ENCODE measurements at places on chromosomes 2 and 18. TPM values are rescaled to one million over a fixed set of nuclear protein-coding genes. Genes with fewer than 3 reads are reported as not detected.

- no peak overlapping the region for H3K4me3 ChIP-seq
- no peaks in the 10 kb centered on the region for H3K27me3 ChIP-seq
- no peaks in the 10 kb centered on the region for H3K4me1 ChIP-seq
- H3K27ac ChIP-seq: no peak overlapping the region
- no peaks in the 10 kb centered on the region for H3K36me3 ChIP-seq
Measured at GRCh38 chr2:133521146-133521745, 47.0 kb downstream of the NCKAP5 start.

GRCh38 chr2:169464882-169465281, 14.4 kb upstream of the BBS5 start:
- H3K4me1 ChIP-seq: no peaks in the 10 kb centered on the region
- H3K27ac ChIP-seq: no peak overlapping the region
- no peak for DNase-seq
- no peaks in the 10 kb centered on the region for H3K27me3 ChIP-seq

GRCh38 chr2:215156453-215156852, 18.0 kb upstream of the ABCA12 start:
- no peak overlapping the region for H3K27ac ChIP-seq
- H3K4me1 ChIP-seq: no peaks in the 10 kb centered on the region
- DNase-seq: no peak
- no peaks in the 10 kb centered on the region for H3K27me3 ChIP-seq

- H3K4me3 ChIP-seq: no peak overlapping the region
- no peaks in the 10 kb centered on the region for H3K36me3 ChIP-seq
- no peak overlapping the region for H3K27ac ChIP-seq
- no peaks in the 10 kb centered on the region for H3K4me1 ChIP-seq
- no peak for DNase-seq
Measured at GRCh38 chr18:4172196-4173100, 282.7 kb downstream of the DLGAP1 start.

GRCh38 chr2:162344617-162344950, 652 bp downstream of the GCA start:
- peaks cover 11% of the 10 kb centered on the region for H3K4me1 ChIP-seq
- H3K4me3 ChIP-seq: peak overlapping the region; percentile 43
- DNase-seq: no peak

- H3K27ac ChIP-seq: no peak overlapping the region
- no peak overlapping the region for H3K4me3 ChIP-seq
- H3K36me3 ChIP-seq: peaks cover 16% of the 10 kb centered on the region
- no peaks in the 10 kb centered on the region for H3K4me1 ChIP-seq
- no peaks in the 10 kb centered on the region for H3K27me3 ChIP-seq
Measured at GRCh38 chr2:74671479-74671878, 17.4 kb downstream of the SEMA4F start.

GRCh38 chr2:199471443-199472057, 13.8 kb upstream of the SATB2 start:
- no peak overlapping the region for H3K27ac ChIP-seq
- DNase-seq: peak; percentile 59
- no peaks in the 10 kb centered on the region for H3K36me3 ChIP-seq
- H3K4me1 ChIP-seq: peaks cover 33% of the 10 kb centered on the region

- H3K27ac ChIP-seq: no peak overlapping the region
- no peaks in the 10 kb centered on the region for H3K36me3 ChIP-seq
- H3K4me1 ChIP-seq: no peaks in the 10 kb centered on the region
- H3K27me3 ChIP-seq: no peaks in the 10 kb centered on the region
Measured at GRCh38 chr2:56224316-56224715, 40.5 kb downstream of the CCDC85A start.

DNA sequence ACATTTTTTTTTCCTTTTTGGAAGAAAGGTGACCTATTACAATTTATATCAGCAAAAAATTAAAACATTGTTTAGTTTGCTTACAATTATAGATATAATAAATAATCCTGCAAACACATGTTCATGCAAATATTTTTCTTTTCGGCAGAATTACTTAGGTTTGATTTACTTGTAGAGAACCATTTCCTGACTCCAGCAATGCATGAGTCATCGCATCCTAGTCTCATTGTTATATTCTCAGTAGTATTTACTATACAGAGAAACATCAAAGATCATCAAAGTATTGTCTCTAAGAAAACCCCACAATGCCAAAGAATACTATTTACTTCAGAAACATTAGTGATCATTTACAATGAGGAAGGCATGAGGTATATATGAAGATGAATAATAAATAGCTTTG, 40.4 kb upstream of the MTIF2 start:
- H3K4me3 ChIP-seq: no peak overlapping the region
- H3K36me3 ChIP-seq: peaks cover 20% of the 10 kb centered on the region
- no peak for DNase-seq
- H3K27me3 ChIP-seq: no peaks in the 10 kb centered on the region

DNA sequence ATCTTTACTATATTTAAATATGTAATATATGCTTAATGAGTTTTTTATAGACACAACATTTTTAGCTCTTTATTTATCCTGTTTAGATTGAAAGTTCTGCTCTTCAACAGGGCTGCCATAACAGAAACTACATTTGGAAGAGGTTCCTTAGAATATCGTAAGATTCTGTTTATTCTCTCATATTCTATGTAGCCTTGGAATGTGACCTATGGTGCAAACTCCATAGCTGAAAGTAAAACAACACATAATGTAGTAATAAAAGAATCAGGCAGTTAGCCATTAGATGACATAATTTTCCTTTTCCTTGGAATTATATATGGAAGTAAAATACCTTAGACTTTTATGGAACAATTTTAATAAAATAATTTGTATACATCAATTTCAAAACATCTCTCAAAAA, 91.3 kb downstream of the ZNF804A start:
- no peak overlapping the region for H3K27ac ChIP-seq
- H3K4me3 ChIP-seq: no peak overlapping the region
- no peaks in the 10 kb centered on the region for H3K27me3 ChIP-seq
- H3K36me3 ChIP-seq: no peaks in the 10 kb centered on the region

GRCh38 chr2:147094077-147094476, 750.8 kb upstream of the ACVR2A start:
- no peak overlapping the region for H3K4me3 ChIP-seq
- H3K36me3 ChIP-seq: no peaks in the 10 kb centered on the region
- H3K27ac ChIP-seq: no peak overlapping the region

The CREG2 gene
- 8.4 TPM for total RNA-seq

The FAM161A gene
- 7.2 TPM for total RNA-seq

The MAP4K4 gene
- 49.8 TPM for total RNA-seq

The TMEM178A gene
- 6.1 TPM for total RNA-seq

The FNDC4 gene
- total RNA-seq: 4.6 TPM

The ASTL gene
- total RNA-seq: 0.27 TPM

The FAM124B gene
- total RNA-seq: 3.1 TPM

The ORC4 gene
- 26.1 TPM for total RNA-seq

The KCNJ13 gene
- not detected for total RNA-seq

The MRPL19 gene
- 34.3 TPM for total RNA-seq
